ENCODE measurements at places on chromosomes 2 and 18.

GRCh38 chr2:50752237-50752636 is 279.7 kb downstream of the NRXN1 start:
- DNase-seq = no peak

GRCh38 chr2:28429636-28430376 is 37.1 kb downstream of the FOSL2 start:
- DNase-seq = no peak

- no peak for DNase-seq
Observed at GRCh38 chr2:225416616-225417367, 17.3 kb downstream of the NYAP2 start.

DNA sequence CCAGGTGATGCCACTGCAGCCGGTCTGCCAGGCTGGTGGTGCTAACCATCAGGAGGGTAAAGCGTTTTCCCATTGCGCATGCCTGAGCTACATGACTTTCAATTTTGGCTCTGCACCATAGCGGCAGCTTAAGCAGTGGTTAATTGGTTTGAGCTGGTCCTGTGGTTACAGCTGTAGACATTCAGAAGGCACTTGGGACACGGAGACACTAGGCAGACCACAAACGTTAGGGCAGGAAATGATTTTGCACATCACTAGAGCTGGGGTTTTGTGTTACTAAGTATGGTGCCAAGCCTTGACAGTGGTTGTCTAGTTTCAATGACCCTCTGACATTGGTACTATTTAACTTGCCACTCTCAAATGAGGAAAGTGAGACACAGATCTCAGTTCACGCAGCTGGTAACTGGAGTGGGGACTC is 28.9 kb upstream of the CNOT11 start:
- DNase-seq = no peak

DNA sequence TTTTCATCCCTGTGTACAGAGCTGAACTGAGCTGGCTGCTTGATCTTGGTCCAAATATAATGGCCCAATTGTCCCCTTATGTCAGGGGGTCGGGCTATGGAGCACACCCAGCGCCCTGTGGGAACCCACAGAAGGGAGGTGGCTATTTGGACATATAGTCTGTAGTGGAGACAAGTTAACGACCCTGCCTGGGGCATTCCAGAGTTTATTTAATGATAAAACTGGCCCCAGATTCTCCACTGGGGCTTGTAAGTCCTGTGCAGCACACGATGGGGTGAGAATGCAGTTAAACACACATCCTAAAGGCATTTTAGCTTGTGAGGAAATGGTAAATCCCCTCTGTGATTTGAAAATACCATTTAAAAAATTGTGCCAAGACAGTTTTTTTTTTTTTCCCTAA is 72.9 kb downstream of the QPCT start:
- DNase-seq = no peak

DNA sequence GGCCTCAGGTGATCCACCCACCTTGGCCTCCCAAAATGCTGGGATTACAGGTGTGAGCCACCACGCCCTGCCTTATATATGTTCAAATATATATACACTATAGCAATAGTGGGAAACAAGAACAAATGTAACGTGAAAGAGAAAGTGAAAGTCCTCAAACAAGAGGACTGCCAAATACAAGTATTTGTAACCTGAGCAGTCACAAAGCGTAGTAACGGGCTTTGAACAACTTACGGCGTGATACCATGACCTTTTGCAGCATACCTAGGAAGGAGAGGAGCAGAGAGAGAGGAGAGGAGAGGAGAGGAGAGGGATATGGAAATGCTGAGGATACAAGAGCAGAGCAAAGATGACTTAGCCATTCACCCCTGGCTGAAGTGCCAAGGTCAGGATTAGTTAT is 113.8 kb upstream of the RGPD4 start:
- no peak for DNase-seq

DNA sequence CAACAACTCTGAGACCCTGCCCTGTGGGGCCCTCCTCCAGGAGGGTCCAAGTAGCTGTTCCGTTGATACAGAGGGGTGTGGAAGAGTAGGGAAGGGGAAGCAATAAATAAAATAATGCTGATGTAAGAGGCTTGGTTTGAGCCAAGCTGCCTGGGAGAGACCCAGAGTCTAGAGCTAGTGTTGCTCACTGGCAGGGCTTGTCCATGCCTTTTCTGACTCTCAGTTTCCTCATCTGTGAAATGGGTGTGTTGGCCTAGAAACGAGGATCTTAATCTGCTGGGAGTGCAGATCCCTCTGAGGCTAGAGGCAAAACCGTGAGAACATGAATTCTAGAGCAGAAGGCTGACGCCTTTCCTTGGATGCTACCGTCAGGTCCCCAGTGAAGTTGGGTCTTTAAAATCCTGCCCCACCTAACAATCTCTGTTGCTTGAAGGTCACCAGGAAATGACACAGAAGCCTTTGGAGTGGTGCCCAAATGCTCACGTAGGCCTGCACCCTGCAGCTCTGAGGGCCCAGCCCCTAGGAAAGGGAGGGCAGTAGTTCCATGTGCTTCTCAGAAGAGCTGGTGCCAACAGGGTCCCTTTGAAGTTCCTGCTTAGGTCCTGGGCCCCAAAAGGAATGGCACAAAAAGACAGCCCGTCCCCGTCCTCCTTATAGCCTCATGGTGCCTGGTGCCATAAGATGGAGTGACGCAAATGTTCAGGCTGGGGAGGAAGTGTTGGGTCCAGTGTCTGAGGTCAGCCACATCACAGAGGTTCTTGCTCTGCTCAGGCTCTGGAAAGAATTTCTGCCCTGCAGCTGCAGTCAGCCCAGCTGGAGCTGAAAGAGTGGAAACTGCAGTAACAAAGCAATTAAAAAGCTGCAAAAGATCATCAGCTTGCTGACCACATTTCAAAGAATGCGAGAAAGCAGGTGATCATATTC is 73.2 kb upstream of the SMAD2 start:
- no peak for DNase-seq

DNA sequence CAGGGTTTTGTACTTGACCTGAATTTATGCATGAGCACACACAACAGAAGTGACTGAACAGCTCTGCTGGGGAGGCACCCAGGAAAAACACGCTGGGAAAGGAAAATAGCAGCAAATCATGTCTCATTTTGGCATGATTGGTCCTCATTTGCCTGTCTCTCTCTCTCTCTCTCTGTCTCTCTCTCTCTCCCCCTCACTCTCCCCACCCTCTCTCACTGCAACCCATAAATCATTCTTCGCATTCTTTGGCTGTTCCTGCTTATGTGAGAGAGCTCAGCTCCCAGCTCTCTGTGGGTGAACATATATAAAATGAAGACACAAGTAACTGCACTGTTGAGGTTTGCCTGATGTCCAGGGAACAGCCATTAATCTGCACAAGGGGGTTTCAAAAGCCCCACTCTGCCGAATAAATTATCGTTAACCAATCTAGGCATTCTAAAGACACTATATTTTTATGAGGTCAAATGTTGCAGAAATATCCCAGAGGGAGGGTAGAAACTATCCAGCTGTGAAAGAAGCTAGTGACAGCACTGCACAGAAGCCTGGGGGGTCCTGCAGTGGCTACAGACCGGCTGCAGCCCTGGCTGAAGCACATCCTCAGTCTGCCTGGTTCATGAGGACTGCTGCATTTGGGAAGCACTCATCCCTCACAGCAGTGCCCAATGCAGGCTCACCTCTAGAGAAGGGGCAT is 260.3 kb downstream of the AFF3 start:
- DNase-seq = no peak

DNA sequence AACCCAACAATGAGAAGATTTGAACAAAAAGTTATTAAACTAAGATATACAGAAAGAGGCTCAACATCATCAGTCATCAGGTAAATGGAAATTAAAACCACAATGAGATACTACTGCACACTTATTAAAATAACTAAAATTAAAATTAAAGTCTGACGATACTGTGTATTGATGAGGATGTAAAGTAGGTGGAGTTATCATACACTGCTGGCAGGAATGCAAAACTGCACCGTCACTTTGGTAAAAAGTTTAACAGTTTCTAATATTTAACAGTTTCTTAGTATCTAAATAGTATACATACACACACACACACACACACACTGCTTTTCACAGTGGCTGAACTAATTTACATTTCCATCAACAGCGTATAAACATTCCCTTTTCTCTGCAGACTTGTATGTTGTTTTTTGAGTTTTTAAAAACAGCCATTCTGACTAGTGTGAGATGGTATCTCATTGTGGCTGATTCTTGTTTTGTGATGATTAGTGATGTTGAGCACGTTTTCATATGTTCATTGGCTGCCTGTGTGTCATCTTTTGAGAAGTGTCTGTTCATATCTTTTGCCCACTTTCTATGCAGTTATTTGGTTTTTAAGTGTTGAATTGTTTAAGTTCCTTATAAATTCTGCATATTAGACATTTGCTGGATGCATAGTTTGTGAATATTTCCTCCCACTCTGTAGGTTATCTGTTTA is 726.9 kb upstream of the CHAC2 start:
- no peak for DNase-seq

DNA sequence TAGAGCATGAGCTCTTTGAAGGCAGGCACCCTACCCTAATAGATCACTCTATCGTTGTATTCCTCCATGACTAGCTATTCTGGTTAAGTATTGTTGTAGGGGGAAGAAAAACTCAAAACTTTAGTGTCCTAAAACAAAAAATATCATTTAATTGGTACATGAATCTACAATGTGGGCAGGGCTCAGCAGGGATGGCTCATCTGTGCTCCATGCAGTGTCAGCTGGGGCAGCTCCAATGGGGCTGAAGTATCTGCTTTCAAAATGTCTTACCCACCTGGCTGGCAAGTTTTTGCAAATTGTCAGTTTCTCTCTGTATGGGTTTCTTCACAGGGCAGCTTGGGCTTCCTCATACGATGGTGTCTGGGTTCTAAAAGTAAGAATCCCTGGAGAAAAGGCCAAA is 83.2 kb upstream of the ITGA6 start:
- DNase-seq = no peak

- DNase-seq = no peak
Observed at GRCh38 chr2:112674229-112674628, 28.5 kb downstream of the SLC20A1 start.

DNA sequence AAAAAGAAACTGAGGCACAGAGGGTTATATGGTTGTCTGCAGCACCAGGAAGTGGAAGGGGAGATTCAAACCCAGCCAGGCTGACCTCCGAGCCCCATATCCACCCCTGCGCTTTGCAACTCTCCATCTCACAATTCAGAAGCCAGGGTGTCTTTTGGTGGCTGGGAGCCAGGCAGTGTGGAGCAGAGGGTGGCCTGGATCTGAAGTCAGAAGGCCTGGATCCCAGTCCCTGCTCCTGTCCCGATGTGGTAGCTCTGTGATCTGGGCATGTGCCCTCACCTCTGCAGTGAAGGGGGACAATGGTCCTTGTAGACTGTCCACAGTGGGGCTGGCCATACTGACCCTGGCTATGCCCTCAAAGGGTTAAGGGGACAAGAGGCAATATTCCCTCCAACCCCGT is 57.0 kb downstream of the CIB4 start:
- no peak for DNase-seq

DNA sequence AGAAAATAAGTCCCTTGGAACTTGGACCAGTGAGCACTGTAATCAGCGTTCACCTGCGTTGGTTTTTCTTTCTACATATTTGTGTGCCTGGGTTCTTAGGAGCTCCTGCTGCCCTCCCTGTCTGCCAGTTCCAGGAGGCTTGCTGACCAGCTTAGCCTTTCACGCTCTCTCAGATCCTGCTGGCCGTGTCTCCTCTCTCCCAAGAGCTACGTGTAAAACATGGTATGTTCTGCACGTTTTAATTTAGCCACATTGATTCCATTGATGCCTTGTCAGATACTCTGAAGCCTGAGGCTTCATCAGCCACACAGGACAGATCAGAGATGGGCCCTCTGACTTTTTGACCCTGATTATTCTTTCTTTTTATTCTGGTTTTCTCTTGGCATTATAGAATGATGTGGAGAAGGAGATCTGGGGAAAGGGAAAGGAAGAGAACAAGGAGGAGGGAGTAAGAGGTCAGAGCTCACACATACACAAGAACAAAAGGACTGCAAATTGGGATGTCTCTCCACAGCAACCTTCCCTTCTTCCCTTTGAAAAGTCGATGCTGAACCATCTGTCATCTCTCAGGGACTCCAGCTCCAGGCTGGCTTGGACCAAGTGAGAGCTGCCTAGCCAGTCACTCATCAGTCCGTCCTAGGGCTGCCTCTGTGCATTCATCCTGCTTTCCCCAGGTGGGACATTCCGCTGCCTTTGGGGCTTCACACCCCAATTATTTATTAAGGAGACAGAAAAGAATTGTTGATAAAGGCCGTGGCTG is 152.8 kb downstream of the PIK3C3 start:
- DNase-seq = no peak

DNA sequence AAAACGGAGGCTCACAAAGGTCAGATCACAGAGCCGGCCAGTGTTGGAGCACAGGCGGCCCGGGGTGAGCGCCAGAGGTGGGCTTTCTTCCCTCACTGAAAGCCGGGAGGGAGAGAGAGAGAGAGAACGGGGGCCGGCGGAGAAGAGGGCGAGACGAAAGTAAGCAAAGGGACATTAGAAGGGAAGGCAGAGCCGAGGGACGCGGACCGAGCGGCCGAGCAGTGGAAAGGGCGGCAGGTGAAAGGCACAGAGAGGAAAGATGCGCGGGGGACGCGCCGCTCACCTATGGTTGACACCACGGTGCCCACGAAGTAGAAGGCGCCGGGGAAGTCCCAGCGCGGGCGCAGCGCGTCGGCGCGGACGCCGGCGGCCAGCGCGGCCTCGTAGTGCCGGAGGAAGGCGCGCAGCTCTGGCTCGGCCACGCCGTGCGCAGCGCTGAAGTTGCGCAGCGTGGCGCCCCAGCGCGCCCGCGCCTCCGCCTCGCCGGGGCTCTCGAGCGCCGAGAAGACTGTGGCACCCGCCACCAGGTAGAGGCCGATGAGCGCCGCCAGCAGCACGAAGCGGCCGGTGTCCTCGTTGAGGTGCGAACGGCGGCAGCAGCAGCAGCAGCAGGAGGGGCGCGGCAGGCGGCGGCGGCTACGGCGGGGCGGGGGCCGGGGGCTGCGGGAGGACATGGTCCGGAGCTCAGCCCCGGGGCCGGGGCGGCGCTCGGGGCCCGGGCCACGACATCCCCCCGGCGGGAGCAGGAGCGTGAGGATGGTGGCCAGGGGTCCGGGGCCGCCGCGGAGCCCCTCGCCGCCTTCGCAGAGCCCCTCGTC is 166.9 kb downstream of the MSH2 start:
- no peak for DNase-seq

- DNase-seq = no peak
Observed at GRCh38 chr2:205659922-205660321, 22.4 kb upstream of the NRP2 start.

GRCh38 chr2:162058973-162059668 is 14.9 kb downstream of the DPP4 start:
- no peak for DNase-seq

DNA sequence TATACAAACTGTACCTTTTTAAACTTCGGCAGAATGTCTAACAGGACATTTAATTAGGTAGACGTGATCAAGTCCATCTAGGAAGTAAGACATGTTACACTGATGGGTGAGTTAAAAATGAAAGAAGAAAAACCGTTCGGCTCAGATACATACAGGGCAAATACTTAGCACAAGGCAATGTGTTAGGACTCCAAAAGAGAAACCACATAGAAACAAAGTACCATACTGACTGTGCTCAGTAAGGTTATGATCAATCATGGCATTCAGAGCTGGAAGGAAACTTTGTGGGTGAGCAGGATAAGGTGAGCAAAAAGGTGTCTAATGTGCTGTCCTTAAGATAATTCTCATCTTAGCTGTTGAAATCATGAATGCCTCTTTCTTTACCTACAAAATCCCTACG is 211.9 kb downstream of the STK39 start:
- DNase-seq = no peak

Data from GOT3 (cell line).